ENCODE measurements at places on chromosomes 3 and 15.

GRCh38 chr3:120156699-120157098, 62.5 kb upstream of the GSK3B start:
- no peak for DNase-seq

- DNase-seq = no peak
Observed at GRCh38 chr3:6540981-6541380, 319.9 kb upstream of the GRM7 start.

- no peak for DNase-seq
Observed at GRCh38 chr3:150097588-150097890, 126.8 kb upstream of the PFN2 start.

- no peak for DNase-seq
Observed at GRCh38 chr3:38167591-38167990, 2.3 kb downstream of the OXSR1 start.

- no peak for DNase-seq
Observed at GRCh38 chr3:96449346-96449745, 365.0 kb upstream of the EPHA6 start.
